ENCODE measurements at places on chromosomes 5 and 9. TPM values are rescaled to one million over a fixed set of nuclear protein-coding genes. Genes with fewer than 3 reads are reported as not detected.

Gene ARHGEF37
- 2.4 TPM for total RNA-seq

GRCh38 chr5:4929092-4929655 lies 211.0 kb upstream of the ADAMTS16 start:
- DNase-seq = no peak

DNA sequence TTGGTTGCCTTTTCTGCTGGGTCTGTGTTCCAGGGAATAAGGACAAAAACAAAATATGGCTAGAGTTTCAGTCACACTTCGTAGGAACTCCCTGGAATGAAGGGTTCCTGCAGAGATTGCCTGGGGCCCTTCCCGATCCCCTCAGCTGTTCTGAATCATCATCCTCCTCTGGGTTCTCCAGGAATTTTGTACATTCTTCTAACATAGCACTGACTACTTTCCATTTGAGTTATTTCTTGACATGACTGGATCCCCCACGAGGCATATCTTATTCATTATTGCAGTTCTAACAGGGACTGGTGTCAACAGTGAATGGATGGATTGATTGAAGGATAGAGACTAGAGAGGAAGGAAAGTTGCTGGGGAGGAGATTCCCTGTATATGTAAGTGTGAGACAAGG lies 49.2 kb upstream of the TNC start:
- no peak for DNase-seq

GRCh38 chr9:25322142-25322541 lies 356.1 kb downstream of the TUSC1 start:
- no peak for DNase-seq

GRCh38 chr9:70405808-70406433 lies 8.5 kb downstream of the KLF9 start:
- DNase-seq = no peak

Data from progenitor cell of endocrine pancreas (in vitro differentiated cells).